Liver (tissue), 10 donors: ENCODE measurements at places on chromosomes 4 and X.

DNA sequence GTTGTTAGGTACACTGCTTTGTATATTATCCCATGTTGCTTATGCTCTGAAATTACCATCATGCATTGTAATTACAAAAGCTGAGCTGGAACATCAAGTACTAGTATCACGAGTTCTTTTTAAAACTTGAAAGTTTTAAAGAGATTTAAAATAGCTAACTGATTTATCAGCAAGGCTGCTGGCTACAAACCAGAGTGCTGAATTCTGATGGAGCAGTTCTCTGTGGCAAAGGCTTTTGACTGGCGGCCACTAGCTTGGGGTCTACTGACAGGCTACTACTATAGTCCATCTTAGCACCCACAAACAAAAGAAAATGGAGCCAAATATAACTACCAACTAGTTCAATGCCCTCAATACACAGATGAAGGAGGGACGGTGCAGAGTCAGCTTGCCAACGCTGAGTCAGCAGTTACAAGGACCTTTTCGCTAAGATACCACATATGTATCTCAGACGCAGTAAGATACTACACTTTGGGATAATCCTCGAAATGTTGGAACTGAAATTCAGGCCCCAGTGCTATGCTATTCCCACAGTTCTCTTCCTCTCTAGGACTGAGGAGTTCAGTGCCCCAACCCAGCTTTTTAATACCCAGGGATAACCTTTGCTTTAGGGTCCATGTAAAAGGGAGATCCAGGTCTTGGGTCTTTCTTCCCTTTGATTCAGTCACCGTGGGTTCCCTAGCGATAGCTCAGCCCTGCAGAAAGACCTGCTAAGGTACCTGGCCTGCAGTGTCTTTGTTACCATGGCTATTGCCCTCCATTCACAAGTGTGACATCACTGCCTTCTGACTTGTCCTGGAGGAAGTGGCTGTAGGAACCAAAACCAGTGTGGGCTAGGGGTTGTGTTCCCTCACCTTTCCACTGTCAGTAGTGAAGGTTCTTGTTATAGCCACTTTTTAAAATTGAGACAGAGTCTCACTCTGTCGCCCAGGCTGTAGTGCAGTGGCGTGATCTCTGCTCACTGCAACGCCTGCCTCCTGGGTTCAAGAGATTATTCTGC, 22.8 kb downstream of the MFAP3L start:
- no peak for DNase-seq
- no peak overlapping the region for H3K4me3 ChIP-seq
- H3K4me1 ChIP-seq = no peaks in the 10 kb centered on the region
- no peaks in the 10 kb centered on the region for H3K36me3 ChIP-seq

DNA sequence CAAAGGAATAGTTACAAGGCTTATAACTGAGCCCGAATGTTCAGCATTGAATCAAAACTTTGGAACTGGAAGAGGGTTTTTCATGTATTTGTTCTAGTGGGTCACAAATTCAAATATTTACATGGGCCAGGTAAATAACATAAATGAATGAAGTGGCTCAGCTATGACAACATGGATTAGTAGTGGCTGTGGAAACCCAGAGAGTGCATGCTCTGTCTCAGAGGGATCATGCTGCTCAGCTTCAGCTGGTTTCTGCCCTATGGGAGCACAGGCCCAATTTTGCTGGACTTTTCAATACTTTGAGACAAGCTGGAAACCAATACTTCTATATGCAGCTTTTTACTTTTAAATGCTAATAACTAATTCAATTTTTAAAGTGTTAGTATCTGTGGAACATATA, 394.0 kb upstream of the TEX13C start:
- DNase-seq = no peak
- H3K36me3 ChIP-seq = no peaks in the 10 kb centered on the region
- no peaks in the 10 kb centered on the region for H3K4me1 ChIP-seq

DNA sequence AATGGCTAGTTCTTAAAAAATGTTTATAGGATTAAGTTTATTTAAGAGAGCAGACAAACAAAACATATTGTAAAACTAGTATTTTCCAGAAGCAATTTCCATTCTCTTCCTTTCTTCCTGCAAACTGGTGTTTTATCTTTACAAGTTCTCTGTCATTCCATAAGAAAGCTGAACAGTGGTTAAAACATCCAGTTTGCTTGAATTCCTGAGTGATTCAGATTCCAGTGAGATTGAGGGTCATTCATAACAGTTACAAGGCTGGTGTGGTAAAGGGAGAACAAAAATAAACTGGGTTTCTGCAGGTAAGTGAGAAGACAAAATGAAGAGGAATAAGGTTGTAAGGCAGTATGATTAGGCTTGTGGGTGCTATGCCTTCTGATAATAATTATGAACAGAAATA, 544.8 kb upstream of the DIPK2B start:
- H3K36me3 ChIP-seq = peaks cover 2% of the 10 kb centered on the region
- H3K27ac ChIP-seq = no peak overlapping the region
- no peaks in the 10 kb centered on the region for H3K27me3 ChIP-seq
- no peak for DNase-seq
- H3K4me3 ChIP-seq = no peak overlapping the region
- no peaks in the 10 kb centered on the region for H3K4me1 ChIP-seq

DNA sequence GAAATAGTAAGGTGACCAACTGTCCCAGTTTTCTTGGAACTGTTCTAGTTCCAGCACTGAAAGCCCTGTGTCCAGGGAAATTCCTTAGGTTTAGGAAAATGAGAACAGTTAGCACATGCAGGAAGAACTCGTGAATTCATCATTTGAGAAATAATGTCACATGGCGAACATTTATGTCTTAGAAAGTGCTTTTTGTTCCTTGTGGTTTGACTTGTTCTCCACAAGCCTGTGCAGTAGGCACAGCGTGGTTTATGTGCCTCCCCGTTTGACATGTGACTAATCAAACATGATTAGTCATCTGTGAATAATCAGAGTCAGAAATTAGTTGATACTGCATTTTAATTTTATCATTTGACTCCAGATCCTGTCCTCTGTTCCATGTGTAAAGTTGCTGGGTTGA, 556.0 kb upstream of the CPEB2 start:
- H3K27me3 ChIP-seq = no peaks in the 10 kb centered on the region
- H3K36me3 ChIP-seq = no peaks in the 10 kb centered on the region
- no peak for DNase-seq

- no peak for DNase-seq
- H3K27ac ChIP-seq = no peak overlapping the region
- no peaks in the 10 kb centered on the region for H3K36me3 ChIP-seq
- no peak overlapping the region for H3K4me3 ChIP-seq
- no peaks in the 10 kb centered on the region for H3K4me1 ChIP-seq
These were observed 231.1 kb downstream of the STPG2 start for GRCh38 chr4:97912156-97912555.

GRCh38 chr4:100086766-100087431, 103.4 kb downstream of the DDIT4L start:
- H3K4me3 ChIP-seq = no peak overlapping the region
- DNase-seq = no peak
- no peaks in the 10 kb centered on the region for H3K27me3 ChIP-seq
- no peaks in the 10 kb centered on the region for H3K36me3 ChIP-seq
- H3K4me1 ChIP-seq = no peaks in the 10 kb centered on the region
- H3K27ac ChIP-seq = no peak overlapping the region

- H3K4me3 ChIP-seq = no peak overlapping the region
- H3K27me3 ChIP-seq = peaks cover 5% of the 10 kb centered on the region
- H3K4me1 ChIP-seq = no peaks in the 10 kb centered on the region
- no peaks in the 10 kb centered on the region for H3K36me3 ChIP-seq
- DNase-seq = no peak
- no peak overlapping the region for H3K27ac ChIP-seq
These were observed 3.2 kb upstream of the VGLL1 start for GRCh38 chrX:136528645-136529315.
